ENCODE measurements at places on chromosomes 6 and 20.
A peak's percentile ranks its signal among the peaks of the same experiment; 100 is the strongest.

DNA sequence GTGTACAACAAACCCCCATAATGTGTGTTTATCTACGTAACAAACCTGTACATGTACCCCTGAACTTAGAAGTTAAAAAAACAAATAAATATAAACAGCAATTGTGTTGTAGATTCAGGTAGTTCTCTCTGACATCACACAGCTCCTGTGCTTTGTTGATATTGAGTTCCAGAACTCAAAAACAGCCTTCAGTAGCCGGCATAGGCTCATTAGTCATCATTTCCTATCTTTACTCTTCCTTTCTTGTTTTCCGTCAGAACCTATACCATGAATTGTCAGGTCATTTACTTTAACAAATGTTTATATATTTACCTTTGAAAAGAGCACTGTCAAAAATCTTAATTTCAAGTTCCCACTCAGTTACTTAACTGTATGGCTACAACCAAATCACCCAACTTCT lies 88.8 kb downstream of the ADTRP start:
- no peak for DNase-seq

- DNase-seq: peak; percentile 45
These were observed 27.3 kb downstream of the RAMACL start for GRCh38 chr6:166559211-166559610.

DNA sequence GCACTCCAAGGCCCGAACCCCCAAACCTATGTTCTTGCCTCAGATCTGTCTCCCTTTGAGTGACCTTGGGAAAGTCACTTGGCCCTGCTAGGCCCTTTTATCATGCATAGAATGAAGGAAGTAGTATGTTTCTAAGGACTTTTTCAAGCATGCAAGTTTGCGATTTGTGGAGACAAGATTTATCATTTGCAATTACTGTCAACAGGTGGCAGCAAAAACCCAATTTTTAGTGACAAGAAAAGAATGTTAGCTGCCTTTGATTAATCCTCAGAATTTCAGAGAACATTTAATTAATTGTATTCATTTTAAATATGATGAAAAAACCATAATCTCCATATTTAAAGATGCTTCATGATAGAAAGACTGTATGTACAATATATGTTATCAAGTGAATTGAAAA lies 28.3 kb upstream of the PREP start:
- DNase-seq: peak; percentile 70

- peak; percentile 57 for DNase-seq
These were observed 5.3 kb upstream of the COL12A1 start for GRCh38 chr6:75210885-75211739.

DNA sequence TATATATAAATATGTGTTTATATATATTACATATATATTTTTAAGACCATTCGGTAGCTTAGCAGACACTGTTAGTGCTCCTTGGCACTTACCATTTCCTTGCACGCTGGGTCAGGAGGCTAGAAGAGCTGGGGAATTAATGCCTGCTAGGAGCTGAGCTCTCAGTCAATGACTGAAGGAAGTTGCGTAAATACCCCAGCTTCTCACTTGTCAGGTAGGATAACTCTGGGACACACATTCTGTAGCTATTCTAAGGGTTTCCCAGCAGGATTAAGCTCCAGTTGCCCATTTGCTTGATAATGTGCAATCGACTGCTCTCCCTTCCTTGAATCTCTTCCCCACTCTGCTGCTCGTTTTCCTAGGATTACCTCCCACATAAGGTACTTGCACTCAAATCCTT lies 15.7 kb upstream of the DNAAF9 start:
- DNase-seq: no peak

DNA sequence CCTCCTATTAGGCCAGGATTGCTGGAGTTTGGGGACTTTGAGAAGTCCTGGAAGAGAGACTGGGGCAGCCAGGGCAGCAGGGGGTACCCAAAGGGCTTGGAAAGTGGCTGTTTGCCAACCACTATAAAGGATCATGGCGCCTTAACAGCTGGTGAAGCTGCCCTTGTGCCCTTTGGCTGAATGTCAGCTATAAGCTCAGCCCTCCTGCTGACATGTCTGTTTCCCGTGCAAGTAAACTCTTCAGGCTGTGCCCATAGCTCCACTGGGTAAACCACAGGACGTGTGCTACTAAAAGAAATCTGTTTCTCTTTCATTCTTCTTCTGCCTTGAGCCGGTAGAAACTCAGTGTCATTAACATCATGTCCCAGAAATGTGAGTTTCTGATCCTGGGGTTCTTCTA lies 97.3 kb downstream of the CAP2 start:
- DNase-seq: no peak

DNA sequence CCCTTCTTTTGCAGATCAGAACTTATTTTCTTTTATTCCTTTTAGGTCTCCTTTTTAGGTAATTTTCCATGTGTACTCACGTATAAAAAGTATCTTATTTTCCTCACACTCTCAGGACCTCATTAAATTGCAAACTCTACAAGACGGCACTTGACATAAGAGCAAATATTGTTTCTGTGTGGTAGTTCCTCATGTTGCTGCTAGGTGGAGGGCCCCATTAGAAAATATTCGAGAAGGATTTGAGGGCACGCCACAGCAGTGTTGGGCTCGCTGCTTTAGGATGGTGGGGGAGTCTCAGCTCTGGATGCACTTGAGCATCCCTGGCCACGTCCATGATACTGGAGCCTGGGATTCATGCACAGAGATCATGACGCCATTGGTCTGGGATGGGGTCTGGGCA lies 64.9 kb upstream of the ZFP64 start:
- DNase-seq: no peak

- DNase-seq: no peak
These were observed 66.9 kb downstream of the EFCAB8 start for GRCh38 chr20:32925481-32926196.

DNA sequence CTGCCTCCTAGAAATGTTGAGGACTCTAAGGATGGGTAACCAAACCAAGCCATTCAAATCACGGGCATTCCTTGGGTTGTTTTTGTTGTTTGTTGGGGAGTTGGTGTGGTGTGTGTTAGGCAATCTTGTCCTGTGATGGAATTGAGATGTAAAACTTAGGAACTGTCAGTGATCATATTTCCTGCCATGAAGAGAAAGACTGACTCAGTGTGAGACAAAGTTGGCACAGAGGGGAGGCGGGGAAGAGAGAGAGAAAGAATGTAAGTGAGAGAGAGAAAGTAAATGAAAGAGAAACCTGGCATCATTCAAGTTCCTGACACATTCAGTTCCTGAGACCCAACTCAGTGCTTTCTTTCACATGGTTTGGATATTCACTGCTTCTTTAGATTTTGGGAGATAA lies 21.6 kb upstream of the FBXO30 start:
- peak; percentile 52 for DNase-seq

DNA sequence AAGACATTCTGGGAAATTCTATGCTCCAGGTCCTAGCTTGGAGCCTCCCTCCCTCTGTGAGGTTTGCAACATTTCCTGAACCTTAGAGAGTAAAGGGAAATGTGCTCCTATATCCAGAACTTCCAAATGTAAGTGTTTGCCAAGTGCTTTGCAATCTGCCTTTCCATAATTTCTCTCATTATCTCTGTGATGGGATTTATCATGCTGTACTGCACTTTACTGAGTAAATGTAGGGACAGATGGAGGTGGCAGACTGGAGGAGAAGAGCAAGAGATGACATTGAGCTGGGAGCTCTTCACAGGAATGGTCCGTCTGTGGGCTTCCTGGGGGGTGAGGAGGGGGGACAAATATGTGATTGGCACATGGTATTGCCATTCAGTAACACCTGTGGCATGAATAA lies 184.3 kb downstream of the SOX4 start:
- DNase-seq: no peak

- DNase-seq: no peak
These were observed 55.8 kb upstream of the TAGAP start for GRCh38 chr6:159100395-159101182.

- no peak for DNase-seq
These were observed 55.3 kb downstream of the RARS2 start for GRCh38 chr6:87534377-87535047.

GRCh38 chr20:44809380-44810060 lies 826 bp downstream of the RIMS4 start:
- no peak for DNase-seq

- DNase-seq: no peak
These were observed 164.1 kb upstream of the PDE10A start for GRCh38 chr6:165827190-165827518.

GRCh38 chr6:134058622-134059366 lies 6.4 kb upstream of the SLC2A12 start:
- DNase-seq: no peak

DNA sequence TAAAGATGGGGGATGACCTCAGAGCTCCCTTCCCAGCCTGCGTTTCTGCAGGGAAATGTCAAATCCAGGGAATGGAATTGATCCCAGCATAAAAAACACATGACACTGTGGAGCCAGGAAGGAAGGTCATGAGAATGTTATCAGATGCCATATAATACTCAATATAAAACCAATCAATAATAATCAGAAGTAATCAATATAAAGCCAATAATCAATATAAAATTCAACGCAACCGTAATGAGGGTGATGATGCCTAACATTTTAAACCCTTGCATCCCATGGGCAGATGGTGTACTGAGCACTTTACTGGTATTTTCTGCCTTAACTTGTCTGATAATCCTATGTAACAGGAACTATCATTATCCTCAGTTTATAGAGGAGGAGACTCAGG lies 30.1 kb upstream of the SULF2 start:
- DNase-seq: no peak

- DNase-seq: peak; percentile 58
These were observed 29.1 kb downstream of the ZDHHC14 start for GRCh38 chr6:157410045-157410444.

DNA sequence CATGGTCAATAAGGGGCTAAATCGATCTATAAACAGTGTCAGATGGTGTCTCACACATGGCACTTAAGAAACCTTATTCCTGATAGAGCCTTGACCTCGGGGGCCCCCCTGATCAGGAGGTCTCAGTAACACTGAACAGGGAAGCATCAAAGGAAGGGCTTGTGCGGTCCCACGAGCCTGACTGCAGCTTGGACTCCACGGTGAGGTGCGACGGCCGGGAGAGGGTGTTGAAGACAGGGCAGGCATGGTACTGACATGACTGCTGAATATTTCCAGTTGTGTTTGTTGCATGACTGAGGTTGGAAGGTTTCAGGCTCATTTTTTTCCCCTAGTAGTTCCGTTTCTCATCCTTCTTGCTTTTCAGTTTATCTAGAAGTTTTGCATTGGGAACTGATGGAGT lies 107.1 kb upstream of the JAG1 start:
- DNase-seq: no peak

GRCh38 chr6:84218091-84218490 lies 9.4 kb downstream of the CEP162 start:
- no peak for DNase-seq

- peak; percentile 89 for DNase-seq
These were observed 143.5 kb downstream of the PDE7B start for GRCh38 chr6:135994857-135995544.

- peak; percentile 70 for DNase-seq
These were observed 16.1 kb upstream of the SERPINB1 start for GRCh38 chr6:2857580-2858337.

DNA sequence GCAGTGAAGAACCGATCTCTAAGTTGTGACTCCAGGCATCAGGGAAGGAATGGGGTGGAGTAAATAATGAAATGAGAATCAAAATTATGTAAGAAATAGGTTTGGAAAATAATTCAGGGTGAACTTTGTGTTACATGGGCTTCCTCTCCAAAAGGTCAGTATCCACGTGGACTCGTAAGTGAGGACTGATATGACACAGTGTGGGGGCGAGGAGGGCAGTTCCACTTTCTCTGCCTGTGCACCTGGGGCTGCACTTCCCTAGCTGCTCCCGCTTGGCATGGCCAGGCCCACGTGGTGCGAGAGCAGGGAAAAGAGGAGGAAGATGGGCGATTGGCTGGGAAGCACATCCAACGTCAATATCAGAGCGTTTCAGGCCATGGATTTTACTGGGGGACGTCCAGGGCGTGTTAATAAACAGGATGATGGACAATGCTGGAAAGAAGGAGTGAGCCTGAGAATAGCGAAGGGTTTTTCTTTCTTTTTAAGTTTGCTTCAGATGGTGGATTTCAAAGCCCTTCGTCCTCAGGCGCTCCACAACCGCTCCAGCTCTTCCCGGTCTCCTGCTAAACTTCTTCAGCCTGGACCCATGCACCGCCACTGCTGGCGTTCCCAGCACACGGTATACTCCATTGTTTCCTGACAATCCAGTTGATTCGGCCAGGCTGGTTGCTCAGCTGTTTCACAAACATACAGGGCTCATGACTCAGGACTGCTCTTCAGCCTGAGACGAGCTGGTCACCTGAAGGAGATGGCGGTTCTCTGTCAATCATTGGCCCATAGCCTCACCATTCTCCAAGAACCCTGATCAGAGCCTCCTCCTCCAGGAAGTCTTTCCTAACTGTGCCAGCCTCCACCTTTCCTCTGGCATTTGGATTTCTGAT lies 11.8 kb downstream of the CCR6 start:
- no peak for DNase-seq

GRCh38 chr6:162178266-162178665 lies 549.3 kb downstream of the PRKN start:
- DNase-seq: no peak

DNA sequence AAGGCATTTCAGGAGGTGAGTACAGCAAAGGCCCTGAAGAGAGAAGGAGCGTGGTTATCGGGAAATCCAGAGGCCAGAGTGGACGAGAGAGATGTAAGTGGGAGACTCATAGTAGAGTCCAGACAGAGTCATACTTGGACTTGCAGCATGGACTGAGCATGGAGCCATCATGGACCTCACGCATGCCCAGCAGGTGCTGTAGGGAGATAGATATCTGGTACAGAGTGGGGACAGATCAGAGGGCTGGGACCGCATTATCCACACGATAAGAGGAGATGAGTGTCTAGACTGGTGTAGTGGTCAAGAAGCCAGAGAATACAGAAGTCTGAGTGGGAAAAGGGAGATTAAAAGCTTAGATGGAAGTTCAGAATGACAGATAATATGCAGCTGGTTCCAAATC lies 127.0 kb downstream of the TBC1D7 start:
- DNase-seq: no peak

DNA sequence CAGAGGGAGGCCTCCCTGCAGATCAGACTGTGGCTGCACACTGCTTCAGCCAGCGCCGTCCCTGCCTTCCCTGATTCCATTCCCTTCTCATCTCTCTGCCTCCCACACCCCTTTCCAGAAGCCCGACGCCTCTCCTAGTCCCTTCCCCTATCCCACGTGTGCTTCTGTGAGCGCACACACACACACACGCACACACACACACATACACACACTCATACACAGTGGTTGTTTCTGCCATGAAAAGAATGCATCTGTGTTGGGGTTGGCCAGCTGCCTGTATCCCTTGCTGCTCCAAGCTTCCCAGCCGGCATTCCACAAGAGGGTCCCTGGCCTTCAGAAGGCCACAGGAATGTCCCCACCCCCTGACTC lies 51.7 kb downstream of the MOCS1 start:
- DNase-seq: peak; percentile 97

GRCh38 chr6:149935668-149936067 lies 6.1 kb upstream of the ULBP2 start:
- DNase-seq: no peak

- peak; percentile 38 for DNase-seq
These were observed 65.8 kb downstream of the EPB41L2 start for GRCh38 chr6:130997061-130997753.

DNA sequence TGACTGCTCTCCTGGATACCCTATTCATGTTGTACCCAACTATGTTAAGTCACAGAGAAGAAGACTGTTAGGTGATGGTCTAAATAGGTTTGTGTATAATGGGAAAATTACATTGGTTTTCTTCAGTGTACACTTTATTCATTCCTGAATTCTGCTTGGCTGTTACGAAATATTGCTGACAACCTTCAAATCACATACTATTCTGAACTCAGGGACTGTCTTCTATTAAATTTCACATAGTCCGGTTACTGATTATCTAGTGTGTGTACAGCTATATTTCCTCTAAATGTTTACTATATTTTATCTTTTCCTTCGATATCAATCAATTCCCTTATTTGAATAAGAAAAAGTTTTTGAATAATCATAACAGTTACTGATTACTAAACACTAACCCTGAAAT lies 1090.3 kb upstream of the CITED2 start:
- DNase-seq: no peak

Data from fibroblast of lung (primary cell).